ENCODE measurements at places on chromosomes 6 and 20.

DNA sequence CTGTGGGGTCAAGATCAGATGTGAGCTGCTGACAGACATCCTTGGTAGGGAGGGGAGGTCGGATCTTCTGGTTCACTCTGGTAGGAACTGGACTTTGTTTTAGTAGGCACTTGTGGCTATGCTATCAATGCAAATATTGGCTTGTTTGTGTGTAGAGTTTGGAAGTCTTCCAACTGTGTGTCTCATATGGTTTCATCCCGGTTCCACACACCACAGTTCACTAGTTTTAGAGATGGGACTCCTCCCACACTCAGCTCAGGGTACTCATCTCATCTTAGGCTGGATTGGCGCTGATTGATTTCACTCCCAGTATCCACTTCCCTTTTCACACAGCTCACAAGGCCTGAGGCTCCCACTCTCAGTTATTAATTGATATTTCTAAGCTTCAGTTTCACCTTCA is 161.3 kb downstream of the THBS2 start:
- DNase-seq = no peak

GRCh38 chr6:156425359-156426020 is 351.7 kb upstream of the ARID1B start:
- no peak for DNase-seq

GRCh38 chr6:143279385-143279784 is 171.1 kb downstream of the ADAT2 start:
- no peak for DNase-seq

- no peak for DNase-seq
Measured at GRCh38 chr6:1579096-1579495, 30.6 kb upstream of the FOXC1 start.

GRCh38 chr6:8529250-8529649 is 93.9 kb upstream of the SLC35B3 start:
- no peak for DNase-seq

- DNase-seq = no peak
Measured at GRCh38 chr6:4287811-4288244, 152.5 kb upstream of the ECI2 start.

- DNase-seq = no peak
Measured at GRCh38 chr20:3121955-3122610, 37.6 kb upstream of the AVP start.

- no peak for DNase-seq
Measured at GRCh38 chr20:63961664-63962425, 5.6 kb upstream of the UCKL1 start.

DNA sequence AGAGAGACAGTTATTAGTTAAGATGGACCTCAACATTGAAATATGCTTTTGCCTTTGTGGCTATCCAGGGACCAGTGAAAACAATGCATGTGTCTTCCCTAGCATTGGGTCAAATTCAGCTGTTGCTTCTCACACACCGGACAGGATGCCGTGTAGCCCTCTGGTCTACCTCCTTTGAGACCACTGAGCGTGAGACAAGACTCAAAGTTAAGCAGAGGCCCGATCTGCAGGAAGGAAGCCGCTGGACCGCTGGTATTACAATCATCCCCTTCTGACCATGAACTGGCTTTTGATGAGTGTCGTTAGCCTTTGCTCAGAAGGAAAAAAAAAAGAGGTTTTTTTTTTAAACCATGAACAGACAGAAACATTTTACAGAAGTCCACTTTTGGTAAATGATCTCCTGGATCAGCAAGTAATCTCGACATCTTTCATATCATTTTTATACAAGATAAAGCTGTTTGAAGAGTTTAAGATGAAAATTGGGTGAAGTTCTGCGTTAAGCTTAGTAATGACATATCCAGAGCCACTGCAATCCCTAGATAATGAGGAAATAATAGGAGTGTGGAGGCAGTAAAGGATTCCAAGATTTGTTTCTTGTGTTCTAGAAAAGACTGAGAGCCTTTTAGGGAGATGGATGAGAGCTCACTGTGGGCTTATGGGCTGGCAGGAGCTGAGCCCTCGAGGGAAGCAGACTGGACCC is 622.8 kb downstream of the QKI start:
- no peak for DNase-seq

DNA sequence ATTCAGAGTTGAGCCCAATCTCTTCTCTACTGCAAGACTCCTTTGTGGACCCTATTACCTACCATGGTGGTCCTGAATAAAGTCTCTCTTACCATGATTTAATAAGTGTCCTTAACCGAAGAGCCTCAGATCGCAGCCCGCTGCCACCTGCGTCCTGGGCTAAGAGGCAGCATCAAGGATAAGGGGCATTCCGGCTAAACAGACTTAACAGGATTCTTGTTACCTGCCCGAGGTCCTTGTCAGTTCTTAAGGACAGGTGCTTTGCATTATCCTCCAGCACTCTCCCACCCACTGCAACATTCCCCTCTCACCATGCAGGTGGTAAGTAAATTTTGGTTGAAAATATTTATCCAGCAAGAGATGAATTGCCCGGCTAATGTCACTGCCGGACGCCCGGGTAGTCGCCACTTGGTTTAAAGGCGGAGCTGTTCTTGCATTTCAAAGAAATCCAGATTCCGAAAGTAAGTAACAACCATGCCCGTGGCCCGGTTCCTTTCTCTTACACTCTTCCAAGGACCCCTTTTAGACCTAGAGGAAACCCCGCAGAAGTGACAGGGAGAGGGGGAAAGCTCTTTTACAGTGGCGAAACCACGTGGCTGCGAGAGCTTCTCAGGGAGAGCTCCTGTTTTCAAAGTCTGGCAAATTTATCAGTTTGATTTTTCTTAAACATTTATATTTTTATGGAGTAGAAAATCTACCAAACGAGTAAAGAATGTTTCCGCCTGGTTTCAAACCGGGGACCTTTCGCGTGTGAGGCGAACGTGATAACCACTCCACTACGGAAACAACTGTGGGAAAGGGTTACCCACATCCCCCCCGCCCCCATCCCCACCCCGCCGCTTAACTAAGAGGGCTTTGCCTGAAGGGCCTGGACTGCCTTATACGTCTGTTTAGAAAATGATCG is 41.9 kb upstream of the PRSS16 start:
- no peak for DNase-seq

DNA sequence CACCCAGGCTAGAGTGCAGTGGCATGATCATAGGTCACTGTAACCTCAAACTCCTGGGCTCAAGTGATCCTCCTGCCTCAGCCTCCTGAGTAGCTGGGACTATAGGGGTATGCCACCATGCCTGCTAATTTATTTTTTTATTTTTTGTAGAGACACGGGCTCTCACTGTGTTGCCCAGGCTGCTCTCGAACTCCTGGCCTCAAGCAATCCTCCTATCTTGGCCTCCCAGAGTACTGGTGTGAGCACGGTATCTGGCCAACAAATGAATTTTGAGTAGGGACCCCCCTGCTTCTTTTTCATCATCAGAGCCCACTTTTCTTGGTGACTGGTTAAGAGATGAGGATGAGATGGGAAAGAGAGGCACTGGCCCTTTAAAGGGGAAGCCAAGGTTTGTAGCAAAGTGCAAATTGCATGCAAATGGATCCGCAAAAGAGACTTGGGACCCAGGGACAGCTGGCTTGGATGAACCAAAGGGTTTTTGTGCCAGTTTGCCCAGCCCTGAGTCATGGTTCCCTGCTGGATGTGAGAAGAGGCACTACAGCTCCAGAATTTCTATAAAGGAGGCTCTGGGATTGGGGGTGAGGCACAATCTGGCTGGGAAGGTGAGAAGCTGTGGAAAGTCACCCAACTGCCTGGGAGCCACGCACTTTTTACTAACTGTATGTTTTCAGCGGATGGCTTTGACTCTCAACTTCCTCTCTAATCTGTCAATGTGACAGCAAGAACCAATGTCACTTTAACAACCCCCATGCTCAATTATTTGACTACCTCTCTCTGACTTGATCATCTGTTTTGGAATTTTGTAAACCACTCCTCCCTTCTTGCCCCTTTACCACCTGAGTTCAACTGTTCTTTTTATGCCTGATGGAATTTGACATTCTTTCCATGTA is 58.7 kb upstream of the RNF24 start:
- DNase-seq = no peak

GRCh38 chr6:2556761-2557160 is 194.0 kb downstream of the MYLK4 start:
- DNase-seq = no peak

GRCh38 chr6:137717074-137718073 is 149.7 kb upstream of the TNFAIP3 start:
- DNase-seq = no peak

DNA sequence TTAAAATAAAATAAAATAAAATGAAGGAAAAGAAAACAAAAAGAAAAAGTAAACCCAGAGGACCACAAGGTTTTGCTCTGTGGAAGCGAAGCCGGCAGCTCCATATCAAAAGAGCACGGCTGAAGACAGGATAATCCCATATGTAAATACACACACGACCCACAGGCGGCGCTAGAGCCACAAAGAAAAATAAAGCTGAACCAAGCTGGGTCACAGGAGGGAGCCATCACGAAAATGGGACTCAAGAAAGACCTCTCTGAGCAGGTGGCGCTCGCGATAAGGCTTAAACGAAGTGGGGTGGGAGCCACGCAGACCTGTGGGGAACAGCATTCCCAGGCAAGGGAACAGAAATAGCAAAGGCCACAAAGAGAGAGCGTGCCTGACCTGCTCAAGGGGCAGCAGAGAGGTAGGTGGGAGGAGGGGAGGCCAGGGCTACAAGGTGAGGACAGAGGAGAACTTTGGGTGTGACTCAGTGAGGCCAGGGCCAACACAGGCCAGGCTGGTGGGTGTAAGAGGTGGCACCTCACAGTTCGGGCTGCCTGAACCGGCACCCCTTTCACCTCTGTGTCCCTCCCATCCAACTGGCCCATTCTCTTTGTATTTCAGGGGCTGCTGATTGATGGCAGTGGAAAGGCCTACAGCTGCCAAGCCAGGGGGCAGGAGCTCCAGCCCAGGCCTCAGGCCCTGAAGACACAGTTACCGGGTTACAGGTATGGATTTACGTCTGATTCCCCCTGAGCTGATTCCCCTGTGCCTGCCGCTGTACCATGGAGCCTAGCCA is 26.0 kb downstream of the PTGIS start:
- peak; percentile 25 for DNase-seq

DNA sequence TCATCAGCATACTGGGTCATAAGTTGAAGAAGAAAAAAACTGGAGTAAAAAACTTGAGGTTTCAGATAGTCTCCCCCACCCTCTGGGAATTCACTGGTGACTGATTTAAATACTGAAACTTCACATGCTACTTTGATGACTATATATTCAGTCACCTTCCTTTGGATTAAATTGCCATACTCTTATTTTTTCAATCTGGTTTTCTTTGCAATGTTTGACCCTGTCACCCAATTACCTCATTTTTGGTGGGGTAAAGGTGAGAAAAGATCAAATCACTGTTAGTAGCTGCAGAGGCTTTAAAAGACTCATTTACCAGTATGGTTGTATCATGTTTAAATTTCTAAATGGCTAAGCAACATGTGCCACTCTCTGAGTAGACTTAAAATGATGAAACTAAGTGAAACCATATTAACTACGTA is 862.7 kb upstream of the FLRT3 start:
- DNase-seq = no peak

Measured in NCI-H2227 treated with DMSO at 0.1 percent for 48 hours (cell line).